ENCODE measurements at places on chromosomes 7 and 10. TPM values are rescaled to one million over a fixed set of nuclear protein-coding genes. Genes with fewer than 3 reads are reported as not detected.

- no peak for DNase-seq
- peaks cover 12% of the 10 kb centered on the region for H3K4me1 ChIP-seq
- H3K27ac ChIP-seq, result no peak overlapping the region
- no peak overlapping the region for H3K4me3 ChIP-seq
- no peaks in the 10 kb centered on the region for H3K27me3 ChIP-seq
These were observed 64.2 kb upstream of the DDC start for GRCh38 chr7:50629238-50629901.

DNA sequence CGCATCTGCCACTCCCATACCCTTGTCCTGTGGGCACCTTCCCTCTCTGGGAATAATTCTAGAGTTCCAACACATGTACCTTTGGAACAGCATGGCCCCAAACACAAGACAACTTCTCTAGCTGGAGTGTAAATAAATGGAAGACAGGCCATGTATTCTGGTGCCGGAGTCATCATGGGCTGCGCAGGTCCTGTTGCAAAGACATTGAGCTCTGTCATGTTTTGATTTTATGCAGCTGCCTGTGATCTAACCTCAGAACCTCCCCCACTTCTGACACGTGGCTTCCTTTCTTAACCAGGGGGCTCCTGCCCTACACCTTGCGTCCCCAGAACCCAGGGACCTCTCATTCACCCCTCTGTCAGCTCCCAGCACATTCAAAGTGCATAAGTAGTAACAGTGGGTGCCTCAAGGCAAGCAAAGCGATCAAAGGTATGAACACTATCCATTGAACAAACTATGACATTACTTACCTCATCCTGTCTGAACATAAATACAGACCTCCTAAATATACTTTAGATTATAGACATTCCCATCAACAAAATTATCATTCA is 219.9 kb downstream of the FGFR2 start:
- H3K4me1 ChIP-seq, result no peaks in the 10 kb centered on the region
- H3K4me3 ChIP-seq, result no peak overlapping the region
- H3K36me3 ChIP-seq, result no peaks in the 10 kb centered on the region
- DNase-seq, result no peak
- H3K27me3 ChIP-seq, result no peaks in the 10 kb centered on the region

GRCh38 chr7:101862280-101863220 is 45.1 kb downstream of the CUX1 start:
- no peak for DNase-seq
- H3K27me3 ChIP-seq, result no peaks in the 10 kb centered on the region
- H3K36me3 ChIP-seq, result no peaks in the 10 kb centered on the region
- H3K27ac ChIP-seq, result no peak overlapping the region
- no peak overlapping the region for H3K4me3 ChIP-seq

- H3K36me3 ChIP-seq, result no peaks in the 10 kb centered on the region
- peaks cover under 1% of the 10 kb centered on the region for H3K4me1 ChIP-seq
- no peak for DNase-seq
- H3K4me3 ChIP-seq, result no peak overlapping the region
- no peaks in the 10 kb centered on the region for H3K27me3 ChIP-seq
- no peak overlapping the region for H3K27ac ChIP-seq
These were observed 59.8 kb downstream of the COA1 start for GRCh38 chr7:43669286-43670081.

DNA sequence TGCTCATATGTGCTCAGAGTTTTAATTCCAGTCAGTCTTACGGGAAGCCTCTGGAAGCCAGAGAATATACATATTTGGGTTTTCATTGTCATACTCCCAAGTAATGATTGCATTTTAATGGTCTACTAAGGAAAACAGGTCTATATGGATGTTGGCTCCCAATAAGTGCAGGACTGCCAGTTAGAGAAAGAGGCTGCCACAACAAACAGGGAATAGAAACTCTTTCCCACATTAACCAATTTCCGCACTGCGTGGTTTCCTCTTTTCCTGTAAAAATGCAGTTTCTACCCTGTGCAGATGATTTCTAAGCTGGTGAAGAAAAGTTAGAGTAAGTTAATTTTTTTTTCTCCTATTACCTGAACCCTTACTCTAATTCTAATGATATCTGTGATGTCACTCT is 78.2 kb downstream of the CCSER2 start:
- H3K36me3 ChIP-seq, result no peaks in the 10 kb centered on the region
- no peak overlapping the region for H3K27ac ChIP-seq
- no peak for DNase-seq
- no peaks in the 10 kb centered on the region for H3K27me3 ChIP-seq
- no peak overlapping the region for H3K4me3 ChIP-seq
- H3K4me1 ChIP-seq, result peaks cover 17% of the 10 kb centered on the region

Gene FOXK1
- 28.8 TPM for total RNA-seq

Gene ABHD11
- 21.1 TPM for total RNA-seq

DNA sequence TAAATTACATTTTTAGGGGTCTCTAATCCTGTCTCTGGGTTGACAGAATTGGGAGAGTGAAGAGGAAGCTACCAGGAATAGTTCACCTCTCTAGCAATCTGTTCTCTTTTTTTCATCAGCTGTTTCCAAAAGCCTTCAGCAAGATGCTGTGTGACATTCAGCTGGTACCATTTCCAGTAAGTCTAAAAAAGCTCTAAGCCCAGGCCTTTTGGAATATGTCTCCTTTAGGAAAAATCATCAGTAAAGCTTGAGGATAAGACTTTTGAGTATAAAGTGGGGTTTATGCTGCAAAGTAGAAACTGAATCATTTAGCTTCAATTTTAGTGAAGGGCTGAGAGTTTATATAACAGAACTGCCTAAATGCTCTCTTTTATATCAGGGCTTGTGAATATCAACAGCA is 81.5 kb downstream of the CCNY start:
- H3K4me1 ChIP-seq, result peaks cover 55% of the 10 kb centered on the region
- no peak for DNase-seq
- no peak overlapping the region for H3K27ac ChIP-seq
- no peak overlapping the region for H3K4me3 ChIP-seq
- no peaks in the 10 kb centered on the region for H3K27me3 ChIP-seq
- H3K36me3 ChIP-seq, result no peaks in the 10 kb centered on the region

Gene TRIM50
- total RNA-seq, result not detected

GRCh38 chr7:127838816-127839415 is 186.9 kb downstream of the SND1 start:
- H3K27me3 ChIP-seq, result no peaks in the 10 kb centered on the region
- peak overlapping the region; percentile 51 for H3K27ac ChIP-seq
- H3K4me1 ChIP-seq, result peaks cover under 1% of the 10 kb centered on the region
- no peak for DNase-seq
- peak overlapping the region; percentile 24 for H3K4me3 ChIP-seq
- no peaks in the 10 kb centered on the region for H3K36me3 ChIP-seq

Gene LRIT1
- not detected for total RNA-seq

DNA sequence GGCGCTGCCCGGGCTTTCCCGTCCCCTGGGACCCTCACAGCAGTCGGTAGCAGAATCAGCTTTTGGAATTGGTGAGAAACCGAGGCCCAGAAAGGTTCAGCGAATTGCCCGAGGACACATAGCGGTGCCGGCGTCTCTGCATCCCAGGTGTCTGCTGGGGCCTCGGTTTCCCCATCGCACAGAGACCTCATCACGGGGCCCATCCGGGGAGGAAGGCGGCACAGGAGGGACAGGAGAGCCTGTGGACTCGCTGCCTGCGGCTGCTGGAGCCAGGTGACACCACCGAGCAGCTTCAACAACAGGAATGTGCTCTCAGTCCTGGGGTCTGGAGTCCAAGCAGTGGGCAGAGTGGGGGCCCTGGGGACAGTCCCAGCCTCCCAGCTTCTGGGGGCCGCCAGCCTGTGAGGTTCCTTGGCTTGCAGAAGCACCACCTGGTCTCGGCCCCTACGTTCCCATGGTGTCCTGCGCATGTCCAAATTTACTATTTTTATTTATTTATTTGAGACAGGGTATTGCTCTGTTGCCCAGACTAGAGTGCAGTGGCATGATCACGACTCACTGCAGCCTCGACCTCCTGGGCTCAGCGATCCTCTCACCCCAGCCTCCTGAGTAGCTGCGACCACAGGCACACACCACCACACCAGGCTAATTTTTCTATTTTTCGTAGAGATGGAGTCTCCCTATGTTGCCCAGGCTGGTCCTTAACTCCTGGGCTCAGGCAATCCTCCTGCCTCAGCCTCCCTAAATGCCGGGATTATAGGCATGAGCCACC is 539 bp upstream of the COX19 start:
- peaks cover 32% of the 10 kb centered on the region for H3K4me1 ChIP-seq
- peak overlapping the region; percentile 95 for H3K4me3 ChIP-seq
- H3K36me3 ChIP-seq, result peaks cover 29% of the 10 kb centered on the region
- H3K27ac ChIP-seq, result peak overlapping the region; percentile 98
- H3K27me3 ChIP-seq, result no peaks in the 10 kb centered on the region

DNA sequence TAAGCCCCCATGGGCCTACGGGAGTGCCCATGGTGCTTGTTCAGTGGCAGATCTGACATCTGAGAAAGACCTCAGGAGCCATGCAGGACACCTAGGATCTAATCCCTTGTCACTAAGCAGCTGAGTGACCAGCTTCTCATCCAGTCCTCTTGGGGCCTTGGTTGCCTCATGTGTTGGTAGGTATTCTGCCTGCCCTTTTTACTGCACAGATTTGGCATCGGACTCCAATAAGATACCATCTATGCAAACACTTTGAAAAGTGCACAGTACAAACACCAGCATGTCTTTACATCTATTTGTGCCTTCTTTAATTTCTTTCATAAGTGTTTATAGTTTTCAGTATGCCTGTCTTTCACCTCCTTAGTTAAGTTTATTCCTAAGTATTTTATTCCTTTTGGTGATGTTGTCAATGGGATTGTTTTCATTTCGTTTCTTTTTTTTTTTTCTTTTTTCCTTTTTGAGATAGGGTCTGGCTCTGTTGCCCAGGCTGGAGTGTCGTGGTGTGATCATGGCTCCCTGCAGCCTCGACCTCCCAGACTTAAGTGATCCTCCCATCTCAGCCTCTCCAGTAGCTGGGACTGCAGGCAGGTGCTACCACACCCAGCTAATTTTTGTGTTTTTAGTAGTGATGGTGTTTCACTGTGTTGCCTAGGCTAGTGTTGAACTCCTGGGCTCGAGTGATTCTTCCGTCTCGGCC is 10.4 kb downstream of the STOX1 start:
- no peaks in the 10 kb centered on the region for H3K27me3 ChIP-seq
- H3K27ac ChIP-seq, result no peak overlapping the region
- H3K36me3 ChIP-seq, result no peaks in the 10 kb centered on the region
- H3K4me3 ChIP-seq, result no peak overlapping the region
- no peak for DNase-seq
- no peaks in the 10 kb centered on the region for H3K4me1 ChIP-seq

Gene PIP4K2A
- 67.6 TPM for total RNA-seq

All from lower lobe of right lung (tissue), 2 donors.